ENCODE measurements at places on chromosomes 11 and 22.

GRCh38 chr11:15699978-15700377 lies 585.3 kb downstream of the INSC start:
- DNase-seq = no peak

DNA sequence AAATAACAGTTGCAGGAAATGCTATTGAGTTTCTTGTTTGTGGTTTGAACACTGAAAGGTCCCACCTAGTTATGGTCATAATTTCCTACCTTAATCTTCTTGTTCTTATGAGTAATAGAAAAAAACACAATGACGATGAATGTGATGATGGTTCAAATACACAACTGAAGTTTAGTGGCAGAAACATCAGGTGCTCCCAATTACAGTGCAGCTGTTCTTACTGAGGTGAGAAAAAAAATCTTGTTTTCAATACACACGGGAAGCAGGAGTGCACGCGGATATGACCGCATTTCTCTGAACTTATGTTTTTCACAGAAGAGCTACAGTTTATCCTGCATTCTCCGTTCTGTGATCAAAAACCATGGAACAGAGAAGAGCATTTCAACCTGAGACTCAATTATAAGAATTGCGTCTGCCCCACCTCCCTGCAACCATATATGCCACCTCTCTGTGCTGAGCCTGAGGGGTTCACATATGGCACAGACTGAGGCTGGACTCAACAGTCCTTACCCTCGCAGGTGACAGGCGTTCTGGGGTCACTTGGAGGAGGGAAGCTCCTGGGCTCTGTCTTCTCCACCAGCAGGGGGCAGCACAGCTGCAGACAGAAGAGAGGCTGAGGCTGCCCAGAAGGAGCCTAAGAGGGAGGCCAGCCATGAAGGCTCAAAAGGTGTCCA lies 99.7 kb upstream of the IGLL5 start:
- peak; percentile 66 for DNase-seq

DNA sequence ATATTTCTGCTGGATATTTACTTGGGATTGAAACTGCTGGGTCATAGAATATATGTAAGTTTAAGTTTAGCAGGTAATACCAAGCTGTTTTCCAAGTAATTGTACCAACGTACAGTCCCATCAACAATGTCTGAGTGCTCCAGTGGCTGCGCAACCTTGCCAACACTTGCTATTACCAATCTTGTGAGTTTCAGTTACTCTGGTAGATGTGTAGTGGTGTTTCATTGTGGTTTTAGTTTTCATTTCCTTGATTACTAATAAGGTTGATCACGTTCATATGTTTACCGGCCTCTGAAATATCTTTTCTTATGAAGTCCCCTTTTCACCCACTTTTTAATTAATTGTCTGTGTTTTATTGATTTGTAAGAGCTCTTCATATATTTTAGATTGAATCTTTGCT lies 370.6 kb upstream of the CADM1 start:
- DNase-seq = no peak

- DNase-seq = no peak
Observed at GRCh38 chr11:130868721-130869390, 47.4 kb downstream of the SNX19 start.

GRCh38 chr11:61715867-61716266 lies 35.7 kb downstream of the DAGLA start:
- DNase-seq = no peak

DNA sequence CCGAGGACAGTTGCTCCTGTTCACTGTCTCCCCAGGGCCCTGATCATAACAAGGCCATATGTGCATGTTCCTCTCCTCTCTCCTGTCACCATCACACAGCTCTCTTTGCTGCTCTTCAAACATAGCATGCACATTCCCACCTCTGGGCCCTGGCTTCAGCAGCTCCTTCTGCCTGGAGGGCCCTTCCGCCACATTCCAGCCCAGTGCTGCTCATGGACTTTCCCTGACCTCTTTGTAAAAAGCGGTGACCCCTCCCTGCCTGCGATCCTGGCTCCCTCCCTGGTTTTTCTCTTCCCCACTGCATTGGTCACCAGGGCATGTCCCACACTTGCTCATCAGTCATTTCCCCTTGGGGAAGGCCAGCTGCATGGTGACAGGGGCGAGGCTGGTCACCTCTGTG lies 98.2 kb downstream of the MYO18B start:
- DNase-seq = no peak

DNA sequence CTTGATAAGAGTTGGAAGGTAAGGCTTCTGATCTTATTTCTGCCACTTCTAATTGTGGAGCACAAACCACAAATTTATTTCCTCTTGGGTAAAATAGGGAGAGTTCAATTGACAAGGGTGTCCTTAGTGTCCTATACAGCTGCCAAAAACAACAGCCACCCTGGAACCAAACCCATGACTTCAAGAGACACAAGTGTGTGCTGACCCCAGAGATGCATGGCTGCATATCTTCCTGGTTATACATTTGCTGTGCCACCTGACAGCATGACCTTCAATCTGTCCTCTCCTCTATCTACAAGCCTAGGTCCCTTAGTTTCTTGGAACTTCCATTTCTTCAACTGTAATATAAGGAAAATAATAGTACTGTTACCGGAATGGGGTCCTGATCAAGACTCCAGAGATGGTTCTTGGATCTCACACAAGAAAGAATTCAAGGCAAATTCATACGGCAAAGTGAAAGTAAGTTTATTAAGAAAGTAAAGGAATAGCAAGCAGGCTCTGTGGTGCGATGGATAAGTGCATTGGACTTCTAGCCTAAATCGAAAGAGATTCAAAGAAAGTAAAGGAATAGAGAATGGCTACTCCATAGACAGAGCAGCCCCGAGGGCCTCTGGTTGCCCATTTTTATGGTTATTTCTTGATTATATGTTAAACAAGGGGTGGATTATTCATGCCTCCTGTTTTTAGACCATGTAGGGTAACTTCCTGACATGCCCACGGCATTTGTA lies 15.5 kb upstream of the TMEM123 start:
- DNase-seq = no peak

DNA sequence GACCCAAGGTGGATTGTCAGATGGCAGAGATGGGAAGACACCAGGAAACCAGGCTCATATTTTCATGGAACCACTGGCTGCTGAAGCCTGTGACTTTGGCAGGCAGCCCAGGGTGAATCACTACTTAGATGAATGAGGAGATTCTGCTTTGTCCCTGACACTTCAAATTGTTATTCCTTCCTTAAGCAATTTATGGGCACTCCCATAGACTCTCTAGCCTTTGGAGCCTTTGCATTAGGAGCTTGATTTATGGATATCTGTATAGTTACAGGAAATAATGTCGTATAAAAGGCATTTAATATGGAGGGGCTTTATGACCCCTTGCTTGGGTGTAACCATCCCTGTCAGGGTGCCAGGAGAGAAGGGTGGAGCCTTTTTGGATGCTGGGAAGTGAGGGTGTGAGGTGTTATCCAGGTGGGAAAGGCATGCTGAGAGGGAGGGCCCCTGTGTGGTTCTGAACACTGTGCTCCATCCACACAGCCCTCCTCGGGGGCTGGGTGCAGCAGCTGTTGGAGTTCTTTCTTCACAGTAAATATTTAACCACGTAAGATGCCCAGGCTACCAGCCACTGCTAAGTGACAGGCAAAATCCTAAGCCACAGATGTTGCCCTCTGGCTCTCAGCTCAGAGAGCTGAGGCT lies 35.3 kb downstream of the IL18 start:
- peak; percentile 14 for DNase-seq
